ENCODE measurements at places on chromosomes 7 and 10. TPM values are rescaled to one million over a fixed set of nuclear protein-coding genes. Genes with fewer than 3 reads are reported as not detected.

DNA sequence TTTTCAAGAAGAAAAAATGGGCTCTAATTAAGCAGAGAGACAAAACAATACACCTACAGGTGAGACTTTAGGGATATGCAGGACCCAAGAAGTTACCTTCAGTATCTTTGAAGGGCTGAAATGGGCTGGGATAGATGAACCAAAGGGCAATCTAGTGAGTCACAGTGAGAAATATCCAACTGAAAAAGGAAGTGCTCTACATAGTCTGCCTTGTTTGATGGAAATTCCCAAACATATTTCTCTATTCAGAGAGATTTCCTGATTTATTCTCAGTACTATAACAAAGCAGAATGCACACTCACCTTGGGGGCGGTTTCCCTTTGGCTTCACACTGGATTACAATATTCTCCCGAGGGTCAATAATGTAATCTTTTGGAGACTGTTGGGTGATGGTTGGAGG, 104.1 kb upstream of the LAMB4 start:
- H3K27me3 ChIP-seq = no peaks in the 10 kb centered on the region
- no peaks in the 10 kb centered on the region for H3K4me1 ChIP-seq
- H3K27ac ChIP-seq = no peak overlapping the region
- no peak overlapping the region for H3K4me3 ChIP-seq

- no peak for DNase-seq
- no peak overlapping the region for H3K4me3 ChIP-seq
- H3K36me3 ChIP-seq = no peaks in the 10 kb centered on the region
- no peaks in the 10 kb centered on the region for H3K4me1 ChIP-seq
- H3K27ac ChIP-seq = no peak overlapping the region
These were observed 107.8 kb downstream of the ADARB2 start for GRCh38 chr10:1629326-1630198.

DNA sequence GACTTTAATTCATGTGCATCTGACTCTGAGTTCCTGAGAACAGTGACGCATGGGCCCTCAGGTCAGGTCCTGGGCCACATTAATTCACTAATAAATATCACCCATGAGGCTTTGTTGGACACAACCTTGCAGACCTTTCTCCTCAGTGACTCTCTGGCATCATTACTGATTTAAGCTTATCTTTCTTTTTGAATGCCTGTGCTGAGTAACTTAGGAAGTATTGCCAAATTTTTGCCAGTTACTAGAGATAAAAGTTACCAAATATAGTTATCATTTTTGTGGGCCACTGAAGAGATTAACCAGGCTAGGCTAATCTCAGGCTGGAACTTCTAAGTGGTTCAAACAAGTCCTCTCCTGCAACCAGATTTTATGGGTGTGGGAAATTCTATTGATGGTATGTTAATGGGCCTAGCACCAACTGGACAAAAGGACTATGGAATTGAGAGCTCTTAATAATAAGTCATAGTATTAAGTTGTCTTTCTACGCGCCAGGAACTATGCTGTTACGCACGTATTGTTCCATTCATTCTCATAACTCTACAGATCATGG, 28.8 kb upstream of the PRTFDC1 start:
- peaks cover 7% of the 10 kb centered on the region for H3K4me1 ChIP-seq
- no peak for DNase-seq
- no peaks in the 10 kb centered on the region for H3K36me3 ChIP-seq

DNA sequence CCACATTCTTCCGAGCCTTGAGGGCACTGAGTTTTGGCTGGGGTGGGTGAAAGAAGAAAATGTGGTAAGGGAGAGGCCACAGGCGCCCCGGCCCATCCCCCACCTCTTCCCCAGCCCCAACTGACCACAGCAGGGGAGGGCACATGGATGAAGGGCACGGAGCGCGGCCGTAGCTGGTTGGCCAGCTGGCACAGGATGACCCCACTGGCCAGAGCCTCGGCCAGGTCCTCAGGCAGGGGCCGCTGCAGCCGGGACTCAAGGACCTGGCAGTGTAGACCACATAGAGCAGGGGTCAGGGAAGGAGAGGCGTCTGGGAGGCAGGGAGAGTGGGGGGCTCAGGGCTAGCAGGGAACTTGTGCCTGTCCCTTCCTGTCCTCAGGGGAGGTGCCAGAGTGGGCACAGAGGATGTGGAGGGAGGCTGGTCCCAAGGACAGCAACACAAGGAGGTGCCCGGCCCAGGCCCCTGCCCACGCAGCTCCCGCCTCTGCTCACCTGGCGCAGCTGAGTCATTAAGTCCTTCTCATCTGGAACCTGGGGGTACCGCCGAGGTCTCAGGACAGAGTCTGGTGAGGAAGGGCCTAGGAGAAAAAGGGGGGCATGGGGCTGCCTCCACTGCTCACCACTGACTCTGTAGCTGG, 2.2 kb upstream of the SAP25 start:
- H3K27me3 ChIP-seq = no peaks in the 10 kb centered on the region
- DNase-seq = no peak
- H3K4me3 ChIP-seq = no peak overlapping the region
- H3K27ac ChIP-seq = no peak overlapping the region

- no peaks in the 10 kb centered on the region for H3K4me1 ChIP-seq
- H3K4me3 ChIP-seq = no peak overlapping the region
- no peaks in the 10 kb centered on the region for H3K36me3 ChIP-seq
- H3K27me3 ChIP-seq = no peaks in the 10 kb centered on the region
- DNase-seq = no peak
- no peak overlapping the region for H3K27ac ChIP-seq
These were observed 29.1 kb downstream of the CHCHD3 start for GRCh38 chr7:133052826-133053225.

PON1 gene
- total RNA-seq = not detected
